ENCODE measurements at places on chromosomes 1 and 21.

- DNase-seq: peak; percentile 95
Measured at GRCh38 chr1:163650624-163651023, 328.9 kb downstream of the NUF2 start.

DNA sequence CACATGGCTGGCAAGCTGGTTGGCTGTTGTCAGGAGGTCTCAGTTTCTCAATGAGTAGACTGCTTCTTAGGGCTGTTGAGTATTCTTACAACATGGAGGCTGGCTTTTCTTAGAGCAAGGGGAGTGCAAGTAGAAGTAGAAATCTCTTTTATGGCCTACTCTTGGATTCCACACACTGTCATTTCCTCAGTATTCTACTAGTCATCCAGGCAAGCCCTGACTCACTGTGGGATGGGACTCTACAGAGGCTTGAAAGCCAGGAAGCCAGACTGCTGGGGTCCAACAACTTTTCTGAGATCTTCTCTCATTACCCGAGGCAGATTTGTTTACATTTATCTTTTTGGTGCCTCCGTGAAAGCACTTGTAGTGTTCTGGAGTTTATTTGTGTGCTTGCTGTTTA lies 196.2 kb upstream of the APP start:
- no peak for DNase-seq

DNA sequence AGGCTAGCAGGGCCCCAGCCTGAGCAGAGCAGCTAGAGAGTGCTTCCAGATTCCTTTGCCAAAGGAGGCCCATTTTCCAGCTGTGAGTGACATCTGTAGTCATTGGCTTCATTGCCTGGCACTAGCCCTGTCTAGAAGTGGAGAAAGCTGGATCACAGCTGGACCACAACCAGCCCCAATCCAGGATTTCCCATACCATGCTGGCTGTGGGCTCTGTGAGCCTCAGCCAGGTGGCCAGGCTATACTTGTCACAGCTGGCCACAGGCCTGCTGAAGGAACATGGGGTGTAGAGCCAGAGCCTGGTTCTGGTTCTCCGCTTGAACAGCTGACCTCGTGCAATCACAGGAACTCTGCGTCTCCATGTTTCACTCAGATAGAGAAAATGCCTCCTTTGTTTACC lies 36.6 kb downstream of the RIMKLA start:
- DNase-seq: no peak

DNA sequence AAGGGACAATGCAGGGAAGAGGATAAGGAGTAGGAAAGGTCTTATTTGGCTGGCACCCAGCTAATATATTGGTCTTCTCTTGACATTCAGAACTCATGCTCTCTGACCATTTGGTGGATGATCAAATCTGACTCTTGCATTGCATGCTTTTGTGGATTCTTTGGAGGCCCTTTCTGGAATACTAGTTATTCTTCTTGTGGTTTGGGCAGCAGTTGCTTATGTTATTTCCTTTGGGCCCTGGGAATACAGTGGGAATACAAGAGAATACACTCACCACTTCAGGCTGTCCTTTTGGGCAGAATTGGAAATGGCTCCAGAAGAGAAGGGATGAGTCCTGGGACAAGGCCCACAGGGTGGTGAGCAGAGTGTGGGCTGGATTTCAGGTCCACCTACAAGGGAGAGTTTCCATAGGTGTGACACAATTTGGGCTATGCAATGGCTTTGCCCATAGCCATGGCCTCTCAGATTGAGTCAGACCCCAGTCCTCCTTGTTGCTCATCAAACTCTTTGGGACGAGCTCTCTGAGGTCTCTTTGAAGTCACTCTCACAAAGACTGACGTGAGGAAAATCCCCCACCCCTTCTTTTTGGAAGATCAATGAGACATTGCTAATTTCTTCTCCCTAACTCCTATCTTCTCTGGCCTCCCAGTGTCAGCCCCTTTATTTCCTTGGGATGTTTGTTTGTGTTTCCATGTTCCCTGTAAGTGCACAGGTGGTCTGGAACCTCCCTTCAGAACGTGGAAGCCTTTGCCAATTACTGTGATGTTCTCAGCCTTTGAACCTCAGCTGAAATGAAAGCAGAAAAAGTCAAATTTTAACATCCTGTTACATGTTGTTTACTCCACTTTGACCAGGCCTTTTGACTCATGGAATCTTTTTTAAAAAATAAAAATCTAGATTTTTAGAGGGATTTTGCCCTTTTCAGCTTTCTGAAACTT lies 19.4 kb downstream of the HSD11B1 start:
- DNase-seq: no peak

GRCh38 chr1:39322431-39322830 lies 117.9 kb downstream of the MACF1 start:
- no peak for DNase-seq

DNA sequence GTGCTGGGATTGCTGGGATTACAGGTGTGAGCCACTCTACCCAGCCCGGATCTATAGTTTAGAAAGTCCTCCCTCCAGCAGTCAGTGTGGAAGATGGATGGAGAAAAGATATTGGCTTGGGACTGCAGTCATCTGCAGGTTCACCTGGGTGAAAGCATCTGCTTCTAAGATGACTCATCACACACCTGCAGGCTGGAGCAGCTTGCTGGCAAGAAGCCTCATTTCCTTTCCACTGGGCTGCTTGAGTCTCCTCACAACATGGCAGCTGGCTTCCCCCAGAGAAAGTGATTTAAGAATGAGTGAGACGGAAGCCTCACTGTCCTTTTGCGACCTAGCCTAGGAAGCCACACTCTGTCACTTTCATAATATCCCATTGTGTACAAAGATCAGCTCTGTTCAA lies 50.0 kb downstream of the FOXO6 start:
- DNase-seq: no peak

DNA sequence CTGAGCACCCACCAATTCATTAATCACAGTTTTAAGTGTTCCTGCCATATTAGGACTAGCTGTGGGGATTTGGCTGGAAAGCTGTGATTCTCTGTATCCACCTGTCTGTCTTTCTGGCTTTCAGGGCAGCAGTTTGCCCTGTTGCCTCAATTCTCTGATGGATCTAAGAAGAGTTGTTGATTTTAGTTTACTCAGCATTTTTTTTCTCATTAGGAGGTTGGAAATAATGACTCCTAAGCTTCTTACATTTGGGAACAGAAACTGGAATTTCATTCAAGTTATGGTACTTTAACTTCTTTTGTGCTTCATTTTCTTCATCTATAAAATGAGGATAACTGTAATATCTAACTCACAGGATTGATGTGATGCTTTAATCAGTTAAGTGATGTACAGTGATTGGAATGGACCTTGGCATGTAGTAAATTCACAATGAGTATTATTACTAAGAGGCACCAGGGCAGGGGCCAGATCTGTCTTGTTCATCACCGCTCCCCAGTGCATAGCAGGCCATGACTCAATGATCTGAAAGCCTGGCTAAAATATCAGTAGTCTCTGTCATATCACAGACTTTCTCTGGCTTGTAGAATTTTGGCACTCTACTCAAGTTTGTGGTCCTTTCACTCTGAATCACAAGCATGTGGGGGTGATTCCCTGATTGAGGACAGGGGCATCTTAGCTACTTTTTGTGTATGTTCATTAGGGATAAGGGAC lies 51.4 kb upstream of the GREM2 start:
- no peak for DNase-seq

GRCh38 chr1:71667216-71667615 lies 586.4 kb upstream of the ZRANB2 start:
- peak; percentile 77 for DNase-seq

- no peak for DNase-seq
Measured at GRCh38 chr1:235851939-235852338, 14.8 kb downstream of the LYST start.

GRCh38 chr21:15875286-15875685 lies 145.5 kb downstream of the USP25 start:
- no peak for DNase-seq

- DNase-seq: no peak
Measured at GRCh38 chr1:201217146-201217545, 26.5 kb downstream of the IGFN1 start.

DNA sequence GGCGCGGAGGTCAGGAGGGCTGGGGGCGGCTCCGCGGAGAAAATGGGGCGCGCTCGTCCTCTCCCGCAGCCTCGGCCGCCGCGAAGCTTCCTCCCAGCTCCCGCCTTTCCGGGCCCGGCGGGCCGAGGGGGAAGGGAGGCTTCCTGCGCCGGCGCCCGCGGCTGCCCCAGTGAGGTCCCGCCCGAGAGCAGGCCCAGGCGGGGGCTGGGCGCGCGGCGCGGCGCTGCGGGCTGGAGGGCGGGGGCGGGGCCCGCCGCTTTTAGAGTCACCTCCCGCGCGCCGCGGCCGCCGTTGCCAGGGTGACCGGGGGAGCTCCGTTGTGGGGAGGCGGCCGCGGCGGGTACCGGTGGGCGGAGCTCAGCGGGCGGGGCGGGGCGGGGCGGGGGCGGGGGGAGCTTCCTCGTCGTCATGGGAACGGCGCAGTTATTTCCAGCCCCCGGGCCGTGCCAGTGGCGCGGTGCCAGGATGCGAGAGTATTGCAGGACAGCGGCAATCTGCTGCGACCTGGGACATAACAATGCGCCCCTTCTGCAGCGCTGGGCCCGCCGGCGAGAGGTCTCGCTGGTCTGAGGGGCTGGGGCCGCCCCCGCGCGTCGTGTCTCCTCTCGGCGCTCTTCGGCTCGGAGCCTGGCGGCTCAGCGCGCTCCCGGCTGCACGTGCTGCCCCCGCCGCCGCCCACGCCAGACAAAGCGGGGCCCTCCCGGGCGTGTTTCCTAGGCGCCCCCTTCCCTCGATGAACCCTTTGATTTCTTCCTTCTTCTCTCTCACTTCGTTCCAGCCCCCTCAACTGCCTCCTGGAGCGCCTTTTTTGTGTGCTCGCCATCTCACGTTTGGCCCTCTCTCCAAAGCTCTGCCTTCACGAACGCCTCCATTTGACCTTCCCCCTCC lies 16.9 kb downstream of the IER5 start:
- DNase-seq: peak; percentile 97

DNA sequence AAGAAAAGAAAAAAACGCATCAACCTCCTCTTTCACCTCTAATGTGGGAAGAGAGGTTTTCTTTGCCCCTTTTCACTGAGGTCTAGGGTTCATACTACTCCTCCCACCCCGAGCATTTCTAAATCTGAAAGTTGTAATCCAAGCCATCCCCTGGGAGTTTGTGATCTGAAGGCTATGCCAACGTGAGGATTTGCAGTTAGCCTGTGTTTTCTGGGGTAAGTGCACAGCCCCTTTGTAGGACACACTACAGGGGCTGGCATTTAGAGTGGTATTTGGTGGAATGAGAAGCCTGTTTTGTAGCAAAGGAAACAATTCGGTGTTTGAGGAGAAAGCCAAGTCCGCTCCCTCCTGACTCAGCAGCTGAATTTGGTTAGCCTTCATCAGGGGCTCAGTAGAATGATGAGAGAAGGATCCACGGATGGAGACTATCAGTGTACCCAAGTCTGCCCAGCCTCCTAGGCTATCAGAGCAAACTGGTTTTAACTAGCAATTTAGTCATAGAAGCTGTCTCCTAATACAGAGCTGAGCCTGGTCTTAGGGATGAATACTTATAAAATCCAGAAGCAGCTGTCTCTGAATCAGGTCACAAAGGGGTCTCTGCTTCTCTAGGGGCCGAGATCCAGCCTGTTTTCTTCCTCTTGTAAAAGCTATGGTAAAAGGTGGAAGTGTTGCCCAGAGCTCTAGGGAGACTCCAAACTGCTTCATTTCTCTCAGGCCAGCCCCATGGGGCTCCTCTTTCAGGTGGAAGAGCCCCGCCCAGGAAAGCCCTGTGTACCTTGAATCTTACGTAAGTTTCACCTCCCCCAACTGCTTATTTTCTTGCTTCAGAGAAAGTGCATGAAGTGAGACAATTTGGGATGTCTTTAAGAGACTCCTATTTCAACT lies 2.1 kb downstream of the PCP4L1 start:
- peak; percentile 51 for DNase-seq

GRCh38 chr1:197343663-197344273 lies 75.7 kb downstream of the CRB1 start:
- DNase-seq: no peak

Measured in A673 (cell line).